Tracheal epithelial cell (primary cell): ENCODE measurements at places on chromosomes 5 and 9. TPM values are rescaled to one million over a fixed set of nuclear protein-coding genes. Genes with fewer than 3 reads are reported as not detected.

Gene IFNB1
- not detected in 2 replicates for total RNA-seq

Gene PLPPR1
- total RNA-seq, result under 0.01 TPM in 1 of 2 replicates, not detected in the other

Gene CNTNAP3
- total RNA-seq, result 7.0 and 12.6 TPM in 2 replicates

Gene PCDHGB7
- total RNA-seq, result 1.1 and 3.4 TPM in 2 replicates

Gene RGS7BP
- not detected in 2 replicates for total RNA-seq

Gene SLC4A9
- total RNA-seq, result 0.21 TPM in 1 of 2 replicates, not detected in the other

Gene SYK
- 15.2 and 28.3 TPM in 2 replicates for total RNA-seq

Gene OTP
- not detected in 2 replicates for total RNA-seq

Gene GABRA1
- not detected in 2 replicates for total RNA-seq

Gene PDLIM4
- 33.7 and 147 TPM in 2 replicates for total RNA-seq

Gene PRR7
- 5.3 and 10.0 TPM in 2 replicates for total RNA-seq

Gene ROR2
- total RNA-seq, result 0.24 TPM in 1 of 2 replicates, not detected in the other

Gene DRD1
- total RNA-seq, result not detected in 2 replicates

Gene OTULINL
- 0.64 and 1.2 TPM in 2 replicates for total RNA-seq

Gene PCDHGB2
- total RNA-seq, result under 0.01 TPM in 1 of 2 replicates, not detected in the other

Gene APBB3
- 3.2 and 6.0 TPM in 2 replicates for total RNA-seq

Gene SCAI
- 3.9 and 6.0 TPM in 2 replicates for total RNA-seq

Gene SCGB3A1
- 1.3 TPM in 1 of 2 replicates, not detected in the other for total RNA-seq

Gene ERCC8
- 24.6 and 25.4 TPM in 2 replicates for total RNA-seq

Gene ANKDD1B
- 0.72 and 1.5 TPM in 2 replicates for total RNA-seq

Gene OR1J1
- total RNA-seq, result not detected in 2 replicates

Gene ACER2
- total RNA-seq, result 7.7 and 9.4 TPM in 2 replicates

Gene DOCK8
- total RNA-seq, result 0.24 and 0.85 TPM in 2 replicates

Gene PHF24
- under 0.01 and 0.48 TPM in 2 replicates for total RNA-seq

Gene SIMC1
- 2.9 and 4.7 TPM in 2 replicates for total RNA-seq

Gene SPATA31A3
- not detected in 2 replicates for total RNA-seq

Gene MAML1
- total RNA-seq, result 4.8 and 6.2 TPM in 2 replicates

Gene CCNJL
- total RNA-seq, result 1.5 and 4.8 TPM in 2 replicates

Gene C9
- total RNA-seq, result not detected in 2 replicates

Gene ANXA2R
- 0.21 and 0.48 TPM in 2 replicates for total RNA-seq

Gene HCN1
- total RNA-seq, result not detected in 2 replicates

Gene ZFP37
- total RNA-seq, result 0.48 and 0.64 TPM in 2 replicates

Gene TRIM14
- total RNA-seq, result 9.0 and 9.6 TPM in 2 replicates

Gene N4BP3
- total RNA-seq, result 3.8 and 4.8 TPM in 2 replicates

Gene TMEM215
- under 0.01 TPM in 1 of 2 replicates, not detected in the other for total RNA-seq

Gene LCP2
- not detected in 2 replicates for total RNA-seq

Gene RANBP17
- 7.7 and 18.3 TPM in 2 replicates for total RNA-seq

Gene MCTP1
- total RNA-seq, result 15.4 and 19.4 TPM in 2 replicates

Gene TTC16
- total RNA-seq, result not detected in 2 replicates

Gene CEMIP2
- total RNA-seq, result 32.8 and 50.6 TPM in 2 replicates

Gene PRDM9
- under 0.01 TPM in 1 of 2 replicates, not detected in the other for total RNA-seq

Gene FGF18
- 0.21 and 0.24 TPM in 2 replicates for total RNA-seq

Gene CEL
- total RNA-seq, result 0.48 and 0.64 TPM in 2 replicates

Gene CBY3
- total RNA-seq, result not detected in 2 replicates

Gene GRPEL2
- total RNA-seq, result 39.2 and 92.1 TPM in 2 replicates
